ENCODE measurements at places on chromosomes 2 and 18. TPM values are rescaled to one million over a fixed set of nuclear protein-coding genes. Genes with fewer than 3 reads are reported as not detected.

DNA sequence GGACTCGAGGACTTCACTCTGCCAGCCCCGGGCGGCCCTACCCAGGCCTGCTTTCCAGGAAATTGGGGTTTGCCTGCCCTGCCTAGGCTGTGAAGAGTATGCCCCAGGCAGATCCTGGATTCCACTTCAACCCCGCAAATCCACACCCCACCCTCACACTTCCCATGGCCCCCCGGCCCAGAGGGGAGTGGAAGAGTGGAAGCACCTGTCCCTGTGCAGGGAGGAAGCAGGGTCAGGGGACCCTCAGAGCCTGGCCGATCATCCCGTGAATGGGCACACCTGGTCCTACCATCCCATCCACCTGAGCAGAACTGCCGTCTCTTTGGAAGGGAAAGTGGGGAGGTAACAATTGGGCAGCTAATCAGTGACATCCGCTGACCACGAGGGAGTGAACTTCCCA is 245.2 kb downstream of the EIPR1 start:
- DNase-seq = no peak

- DNase-seq = no peak
Measured at GRCh38 chr2:236748385-236748784, 178.8 kb downstream of the ACKR3 start.

DNA sequence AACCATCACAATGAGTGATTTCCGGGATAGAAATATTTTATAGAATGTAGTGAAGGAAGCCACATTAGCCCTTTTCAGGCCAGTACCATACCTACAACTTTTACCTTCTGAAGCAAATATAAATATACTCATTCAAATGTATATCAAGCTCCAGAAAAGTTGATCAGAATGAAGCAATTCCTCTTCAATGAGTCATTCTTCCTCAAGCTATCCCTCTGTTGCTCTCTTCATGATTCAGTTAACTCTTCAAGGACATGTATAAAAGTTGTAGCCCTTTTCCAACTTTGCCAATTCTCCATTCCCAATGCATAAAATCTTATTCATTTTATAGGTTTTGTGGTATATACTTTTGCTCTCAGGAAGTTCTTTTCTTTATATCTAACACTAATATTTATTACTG is 242.1 kb upstream of the RGPD4 start:
- no peak for DNase-seq

Gene CIDEA
- total RNA-seq = not detected

Gene DSG1
- total RNA-seq = not detected

Gene EPB41L3
- 10.1 TPM for total RNA-seq

Gene TMEM200C
- under 0.01 TPM for total RNA-seq

- DNase-seq = no peak
Measured at GRCh38 chr2:125564471-125564870, 1091.5 kb upstream of the GYPC start.

DNA sequence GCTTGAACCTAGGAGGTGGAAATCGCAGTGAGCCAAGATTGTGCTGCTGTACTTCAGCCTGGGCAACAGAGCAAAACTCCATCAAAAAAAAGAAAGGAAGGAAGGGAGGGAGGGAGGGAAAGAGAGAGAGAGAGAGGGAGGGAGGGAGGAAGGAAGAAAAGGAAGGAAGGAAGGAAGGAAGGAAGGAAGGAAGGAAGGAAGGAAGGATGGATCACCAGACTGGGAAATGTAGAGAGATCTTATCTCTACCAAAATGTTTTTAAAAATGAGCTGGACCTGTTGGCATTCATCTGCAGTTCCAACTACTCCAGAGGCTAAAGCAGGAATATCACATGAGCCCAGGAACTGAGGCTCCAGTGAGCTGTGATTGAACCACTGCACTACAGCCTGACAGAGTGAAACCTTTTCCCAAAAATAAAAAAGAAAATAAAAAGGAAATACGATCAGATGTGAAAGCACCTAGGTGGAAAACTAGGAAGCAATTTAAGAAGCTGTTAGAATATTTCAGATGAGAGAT is 239.4 kb downstream of the CDH7 start:
- no peak for DNase-seq

DNA sequence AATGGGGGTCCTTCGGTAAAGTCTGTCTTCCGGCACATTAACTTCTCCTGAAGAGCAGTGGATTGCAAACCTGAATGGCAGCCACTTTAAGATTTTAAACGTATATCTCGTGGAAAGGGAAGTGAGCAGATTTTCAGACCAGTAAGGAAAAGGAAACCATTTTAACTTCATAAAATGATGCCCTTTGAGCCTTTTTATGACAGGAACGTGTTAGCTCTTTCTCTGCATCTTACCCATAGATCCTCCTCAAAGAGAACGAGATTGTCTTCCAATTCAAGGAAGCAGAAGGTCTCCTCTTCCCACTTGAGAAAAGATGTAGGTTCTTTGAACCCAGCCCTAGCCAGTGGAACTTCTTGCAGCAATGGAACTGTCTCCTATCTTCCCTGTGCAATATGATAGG is 35.6 kb downstream of the HK2 start:
- no peak for DNase-seq

Gene DCDC2C
- not detected for total RNA-seq

Gene RIT2
- total RNA-seq = not detected

Gene LYG1
- total RNA-seq = 0.24 TPM

DNA sequence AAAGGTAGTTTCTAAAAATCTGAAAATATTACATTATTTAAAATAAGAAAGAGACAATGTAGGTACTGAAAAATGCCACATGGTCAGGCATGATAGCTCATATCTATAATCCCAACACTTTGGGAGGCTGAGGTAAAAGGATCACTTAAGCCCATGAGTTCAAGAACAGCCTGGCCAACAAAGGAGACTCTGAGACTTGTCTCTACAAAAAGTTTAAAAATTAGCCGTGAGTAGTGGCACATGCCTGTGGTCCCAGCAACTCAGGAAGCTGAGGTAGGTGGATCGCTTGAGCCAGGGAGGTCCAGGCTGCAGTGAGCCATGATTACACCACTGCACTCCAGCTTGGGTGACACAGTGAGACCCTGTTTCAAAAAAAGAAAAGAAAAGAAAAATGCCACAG is 21.8 kb downstream of the ATAD2B start:
- DNase-seq = no peak

Gene MERTK
- 4.5 TPM for total RNA-seq

DNA sequence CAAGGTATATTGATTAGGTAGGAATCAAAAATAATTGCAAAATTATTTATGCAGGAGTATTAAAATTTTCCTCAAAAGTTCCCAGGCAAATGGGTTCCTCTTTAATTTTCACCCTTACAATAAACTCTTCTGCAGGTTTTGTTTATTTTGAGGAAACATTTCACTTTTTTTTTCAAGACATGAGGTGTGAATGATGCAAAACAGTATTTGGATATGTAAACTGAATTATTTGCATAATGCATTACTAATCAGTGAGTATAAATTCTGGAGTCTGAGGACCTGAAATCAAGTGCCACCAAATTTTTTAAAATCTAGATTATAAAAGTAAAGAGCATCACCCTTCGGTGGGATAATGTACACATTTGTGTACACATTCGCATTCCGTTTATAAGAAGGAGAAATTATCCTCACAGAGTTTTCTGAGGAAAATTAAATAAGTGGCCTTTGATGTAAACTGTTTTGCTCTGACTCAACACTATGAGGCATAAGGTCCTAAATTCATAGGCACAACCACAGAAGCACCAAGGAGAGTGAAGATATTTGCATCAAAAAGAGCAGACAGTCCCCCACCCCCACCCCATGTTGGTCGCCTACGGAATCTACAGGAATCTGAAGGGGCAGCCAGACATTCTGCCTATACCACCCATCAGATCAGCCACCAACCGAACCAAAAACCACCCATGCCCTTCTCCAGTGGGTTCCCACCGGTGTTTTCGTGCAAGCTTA is 33.1 kb downstream of the BCL11A start:
- no peak for DNase-seq

Gene FAM228A
- 0.34 TPM for total RNA-seq

Gene C2orf78
- not detected for total RNA-seq

Gene CD226
- total RNA-seq = 0.32 TPM

- DNase-seq = no peak
Measured at GRCh38 chr2:129091620-129092019, 773.0 kb upstream of the HS6ST1 start.

DNA sequence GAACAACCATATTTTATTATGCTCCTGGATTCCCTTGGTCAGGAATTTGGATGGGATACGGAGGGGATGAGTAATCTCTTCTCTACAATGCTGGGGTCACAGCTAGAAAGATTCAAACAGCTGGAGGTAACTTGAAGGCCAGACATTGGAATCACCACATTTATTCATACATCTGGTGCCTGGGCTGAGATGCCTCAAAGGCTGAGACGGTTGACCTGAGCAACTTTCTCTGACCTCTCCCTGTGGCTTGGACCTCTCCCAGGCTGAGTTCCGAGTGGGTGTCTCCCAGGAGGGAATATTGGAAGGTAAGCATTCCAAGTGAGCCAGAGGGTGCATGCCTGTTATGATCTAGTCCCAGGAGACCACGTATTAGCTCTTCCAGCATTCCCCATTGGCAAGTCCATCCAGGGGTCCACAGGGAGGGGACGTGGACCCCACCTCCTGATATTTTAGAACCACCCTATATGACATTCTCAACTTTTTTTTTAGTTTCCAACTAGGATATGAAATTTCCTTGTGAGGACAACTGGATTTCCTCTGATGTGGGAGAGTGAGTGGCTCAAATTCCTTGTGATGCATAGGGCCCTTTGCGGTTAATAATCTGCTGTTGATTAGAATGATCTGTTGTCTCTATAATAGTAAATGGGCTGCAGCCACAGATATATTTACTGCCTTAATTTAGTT is 101.8 kb downstream of the MRPS9 start:
- DNase-seq = no peak

GRCh38 chr2:54834721-54835120 is 111.3 kb downstream of the EML6 start:
- no peak for DNase-seq

Gene KCNE4
- total RNA-seq = 7.7 TPM

Gene RNF138
- total RNA-seq = 20.0 TPM

DNA sequence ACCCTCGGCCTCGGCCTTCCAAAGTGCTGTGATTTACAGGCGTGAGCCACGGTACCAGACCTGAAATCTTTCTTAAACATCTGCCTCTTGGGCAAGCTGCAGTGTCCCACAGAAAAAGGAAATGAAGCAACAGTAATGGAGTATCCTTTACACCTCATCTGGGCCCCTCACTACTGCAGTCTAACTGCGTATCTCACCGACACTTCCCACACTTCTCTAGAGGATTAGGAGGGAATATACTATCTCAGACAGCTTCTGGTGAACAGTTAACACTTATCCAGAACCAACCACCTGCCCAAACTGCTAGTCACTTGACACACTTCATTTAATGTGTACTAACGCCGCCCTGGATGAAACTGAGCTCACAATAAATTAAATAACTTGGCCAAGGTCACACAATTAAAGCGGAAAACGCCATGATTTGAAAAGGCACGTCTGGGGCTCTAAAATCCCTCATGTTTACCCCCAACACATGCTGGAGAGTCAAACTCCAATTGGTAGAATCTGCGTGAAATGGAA is 993 bp downstream of the COX7A2L start:
- DNase-seq = no peak

- no peak for DNase-seq
Measured at GRCh38 chr2:145845207-145845894, 1325.4 kb upstream of the ZEB2 start.

Gene BOD1L2
- total RNA-seq = not detected

Gene FZD7
- total RNA-seq = 0.63 TPM

Gene PJVK
- total RNA-seq = 0.88 TPM

Gene CNRIP1
- 1.2 TPM for total RNA-seq

GRCh38 chr18:5021558-5021957 is 175.5 kb downstream of the AKAIN1 start:
- no peak for DNase-seq

GRCh38 chr2:52112141-52112540 is 1080.2 kb upstream of the NRXN1 start:
- DNase-seq = no peak

Gene ALPI
- total RNA-seq = not detected

GRCh38 chr2:120313695-120314615 is 32.0 kb upstream of the INHBB start:
- no peak for DNase-seq

Gene NCKAP5
- 1.1 TPM for total RNA-seq

Gene CTDSP1
- total RNA-seq = 90.8 TPM

- no peak for DNase-seq
Measured at GRCh38 chr2:180474716-180475115, 467.6 kb upstream of the CWC22 start.

Gene SNORC
- total RNA-seq = 1.5 TPM

DNA sequence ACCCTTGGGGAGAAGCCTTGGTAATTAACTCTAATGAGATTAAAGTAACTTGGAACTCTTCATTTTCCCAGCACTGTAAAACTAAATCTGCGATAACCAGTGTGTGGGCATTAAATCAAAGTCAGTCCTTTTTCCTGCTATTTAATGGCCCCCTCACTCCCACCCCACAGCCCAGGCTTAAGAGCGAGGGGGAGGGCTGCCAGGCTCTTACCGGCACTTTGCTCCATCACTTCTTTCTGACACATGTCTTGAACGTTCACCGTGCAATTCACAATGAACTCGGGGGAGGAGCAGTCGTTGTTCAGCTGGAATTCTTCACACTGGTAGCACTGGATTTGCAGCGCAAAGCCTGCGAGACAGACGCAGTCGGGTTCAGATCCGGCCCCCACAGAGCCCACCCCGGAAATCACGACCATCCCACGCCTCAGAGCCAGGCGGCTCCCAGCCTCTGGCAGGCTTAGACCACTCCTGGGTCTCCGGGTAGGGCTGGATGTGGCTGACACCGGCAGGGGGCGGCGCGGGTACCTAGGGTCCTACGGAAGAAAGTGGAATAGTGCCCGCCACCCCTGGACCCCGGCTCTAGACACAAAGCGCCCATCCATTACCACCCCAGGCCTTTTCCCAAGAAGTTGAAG is 1.7 kb downstream of the LYPD1 start:
- peak; percentile 52 for DNase-seq

Gene EMILIN1
- total RNA-seq = 6.6 TPM

GRCh38 chr2:47266939-47267710 is 112.0 kb upstream of the STPG4 start:
- DNase-seq = no peak

GRCh38 chr2:186968277-186968676 is 119.3 kb upstream of the ZSWIM2 start:
- no peak for DNase-seq

All from pancreas (tissue), 10 donors.